Neural crest cell (in vitro differentiated cells): ENCODE measurements at places on chromosomes 2 and 18. TPM values are rescaled to one million over a fixed set of nuclear protein-coding genes. Genes with fewer than 3 reads are reported as not detected.
A peak's percentile ranks its signal among the peaks of the same experiment; 100 is the strongest.

GRCh38 chr2:58047373-58047935 lies 848 bp downstream of the VRK2 start:
- H3K27me3 ChIP-seq = no peaks in the 10 kb centered on the region
- H3K27ac ChIP-seq = peak overlapping the region; percentile 84
- no peak for DNase-seq
- H3K4me3 ChIP-seq = peak overlapping the region; percentile 90
- peaks cover 3% of the 10 kb centered on the region for H3K36me3 ChIP-seq

MARCO gene
- 0.54 TPM in 1 of 2 replicates, not detected in the other for total RNA-seq

- no peak overlapping the region for H3K4me3 ChIP-seq
- H3K27ac ChIP-seq = no peak overlapping the region
- H3K27me3 ChIP-seq = no peaks in the 10 kb centered on the region
- no peaks in the 10 kb centered on the region for H3K4me1 ChIP-seq
- peaks cover 3% of the 10 kb centered on the region for H3K36me3 ChIP-seq
Measured at GRCh38 chr2:11993749-11994148, 247.3 kb downstream of the LPIN1 start.

CDK5R2 gene
- 1.7 and 1.9 TPM in 2 replicates for total RNA-seq

DNA sequence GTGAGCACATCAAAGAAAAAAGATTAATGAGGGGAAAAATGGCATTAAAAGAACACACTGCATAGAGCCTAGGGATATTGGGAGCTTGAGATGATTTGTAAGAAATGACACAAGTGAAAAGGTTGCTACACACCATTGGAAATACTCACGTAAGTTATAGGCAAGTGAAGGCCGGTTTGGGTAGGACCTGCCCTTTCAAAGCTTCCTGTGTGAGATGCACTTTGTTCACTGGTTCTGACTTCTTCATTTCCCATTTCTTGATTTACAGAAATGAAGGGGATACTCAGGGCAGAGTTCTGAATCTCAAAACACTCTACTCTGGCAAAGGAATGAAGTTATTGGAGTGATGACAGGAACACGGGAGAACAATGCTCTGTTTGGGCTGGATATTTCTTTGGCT lies at the start of gene IL18RAP:
IL18RAP (plus strand) TSS at position 251 of the 400 bp plus-strand sequence; CDS start at position 369, 118 bp downstream.
- H3K27me3 ChIP-seq = peaks cover 60% of the 10 kb centered on the region
- DNase-seq = no peak
- H3K36me3 ChIP-seq = no peaks in the 10 kb centered on the region

- no peaks in the 10 kb centered on the region for H3K27me3 ChIP-seq
- H3K4me1 ChIP-seq = peaks cover 9% of the 10 kb centered on the region
- H3K4me3 ChIP-seq = no peak overlapping the region
Measured at GRCh38 chr18:7195266-7195665, 35.6 kb upstream of the LRRC30 start.

DNA sequence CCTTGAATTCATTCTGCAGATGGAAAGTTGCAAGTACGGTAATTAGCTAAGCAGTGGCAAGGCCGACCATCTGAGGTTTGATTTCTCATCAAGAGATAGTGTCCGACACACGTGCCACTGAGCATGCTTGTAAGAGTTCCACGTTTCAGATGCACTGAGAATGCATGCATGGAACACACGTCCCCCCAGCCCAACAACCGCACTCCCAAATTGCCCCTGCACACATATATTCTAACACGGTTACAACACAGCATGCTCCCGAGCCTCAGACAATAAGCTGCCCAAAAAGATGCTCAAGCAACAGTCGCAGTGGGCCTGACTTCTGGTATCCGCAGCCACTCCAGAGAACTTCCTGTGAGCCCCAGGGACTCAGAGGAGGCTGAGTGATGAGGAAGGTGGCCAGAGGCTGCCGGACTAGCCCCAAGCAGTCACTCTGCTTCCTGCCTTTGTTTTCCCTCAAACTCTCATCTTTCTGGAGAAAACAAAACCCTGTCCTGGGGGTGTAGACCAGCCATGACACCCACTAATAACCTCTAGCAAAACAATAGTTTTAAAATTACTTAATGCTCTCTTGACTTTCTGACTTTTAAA lies 204.0 kb downstream of the TGIF1 start:
- H3K36me3 ChIP-seq = no peaks in the 10 kb centered on the region
- peak overlapping the region; percentile 87 for H3K27ac ChIP-seq
- H3K27me3 ChIP-seq = no peaks in the 10 kb centered on the region
- H3K4me1 ChIP-seq = peaks cover 63% of the 10 kb centered on the region
- DNase-seq = no peak
- peak overlapping the region; percentile 40 for H3K4me3 ChIP-seq

COLEC11 gene
- total RNA-seq = not detected in 2 replicates

DNA sequence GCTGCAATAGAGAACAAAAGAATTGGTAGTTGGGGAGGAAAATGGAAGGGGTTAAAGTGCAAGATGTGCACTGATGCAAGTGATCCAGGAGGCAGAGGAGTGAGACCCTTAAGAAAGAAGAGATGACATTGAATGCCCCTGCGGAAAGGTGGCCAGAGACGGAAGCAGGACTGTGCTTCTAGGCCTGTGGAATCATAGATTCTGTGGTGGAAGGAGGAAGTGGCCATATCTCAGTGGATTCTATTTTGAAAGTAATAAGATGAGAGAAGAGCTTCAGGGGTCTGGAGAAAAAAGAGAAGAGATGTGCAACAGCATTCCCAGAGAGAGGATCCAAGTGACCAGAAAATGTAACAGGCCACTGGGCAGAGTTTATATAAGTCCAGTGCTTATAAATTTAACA lies 18.6 kb upstream of the GYPC start:
- H3K4me3 ChIP-seq = no peak overlapping the region
- no peaks in the 10 kb centered on the region for H3K4me1 ChIP-seq
- no peak overlapping the region for H3K27ac ChIP-seq
